Activated CD4-positive, alpha-beta T cell treated with anti-CD3 and anti-CD28 coated beads, Interleukin-2, Interleukin-6, amounts not matched to agents 100 ng/mL and 50 ng/mL, durations not matched to agents 16 hours and 8 hours (primary cell): ENCODE measurements at places on chromosomes 4 and X.

GRCh38 chrX:107603429-107604159 is 24.7 kb upstream of the PRPS1 start:
- DNase-seq: no peak

DNA sequence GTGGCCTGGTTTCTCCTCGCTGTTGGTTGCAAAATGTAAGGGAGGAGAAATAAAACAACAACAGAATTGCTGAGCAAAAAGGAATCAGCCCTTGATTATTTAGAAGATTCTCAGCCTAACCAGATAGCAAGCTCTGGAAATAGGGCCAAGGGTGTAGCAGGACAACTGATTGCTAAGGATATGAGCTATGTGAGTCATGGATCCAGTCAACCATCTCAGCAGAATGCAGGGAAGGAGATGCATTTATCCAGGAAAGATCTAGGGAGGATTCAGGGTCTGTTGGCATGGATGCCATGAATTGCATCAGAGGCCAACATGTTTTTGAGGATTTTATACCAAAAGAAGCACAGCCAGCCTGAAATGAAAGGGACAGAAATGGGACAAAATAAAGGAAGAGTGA is 2.2 kb upstream of the XAGE3 start:
- no peak for DNase-seq

- DNase-seq: no peak
These were observed 14.0 kb upstream of the DUSP21 start for GRCh38 chrX:44829832-44830231.

GRCh38 chr4:102717448-102718092 is 43.2 kb downstream of the MANBA start:
- DNase-seq: no peak

DNA sequence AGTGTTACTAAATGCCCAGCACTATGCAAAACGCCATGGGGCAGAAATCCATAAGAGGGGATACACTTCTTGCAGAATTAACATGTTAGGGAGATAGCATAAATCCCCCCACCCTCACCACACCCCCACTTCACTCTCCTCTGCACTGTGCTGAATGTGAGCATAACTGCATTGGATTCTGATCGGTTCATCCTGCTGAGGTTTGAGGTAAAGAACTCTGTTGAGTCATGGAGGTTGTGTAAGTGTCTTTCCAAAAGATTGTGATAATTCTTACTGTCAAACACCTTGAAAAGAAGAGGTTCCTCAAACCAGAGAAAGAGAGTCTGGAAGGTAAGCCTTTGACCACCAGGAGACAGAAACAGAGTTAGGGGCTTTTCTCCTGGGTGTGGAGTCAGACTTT is 43.6 kb downstream of the RBM47 start:
- DNase-seq: no peak

DNA sequence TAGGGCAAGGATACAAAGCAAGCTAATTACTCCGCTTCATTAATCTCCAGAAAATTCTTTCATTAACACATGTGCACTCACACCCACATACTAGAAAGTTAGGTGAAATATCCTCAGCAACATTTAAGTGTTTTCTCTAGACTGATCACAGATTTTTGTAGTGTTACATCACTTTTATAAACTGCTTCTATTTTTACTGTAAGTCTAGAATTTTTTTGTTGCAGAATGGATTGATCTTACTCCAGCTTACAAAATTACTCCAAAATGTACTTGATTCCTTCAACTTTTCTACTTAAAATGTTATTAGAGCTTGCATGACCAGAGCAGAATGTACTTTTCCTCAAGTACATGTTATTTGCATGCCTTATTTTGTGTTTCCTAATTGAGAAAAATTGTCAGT is 2325.2 kb downstream of the PCDH7 start:
- DNase-seq: no peak

DNA sequence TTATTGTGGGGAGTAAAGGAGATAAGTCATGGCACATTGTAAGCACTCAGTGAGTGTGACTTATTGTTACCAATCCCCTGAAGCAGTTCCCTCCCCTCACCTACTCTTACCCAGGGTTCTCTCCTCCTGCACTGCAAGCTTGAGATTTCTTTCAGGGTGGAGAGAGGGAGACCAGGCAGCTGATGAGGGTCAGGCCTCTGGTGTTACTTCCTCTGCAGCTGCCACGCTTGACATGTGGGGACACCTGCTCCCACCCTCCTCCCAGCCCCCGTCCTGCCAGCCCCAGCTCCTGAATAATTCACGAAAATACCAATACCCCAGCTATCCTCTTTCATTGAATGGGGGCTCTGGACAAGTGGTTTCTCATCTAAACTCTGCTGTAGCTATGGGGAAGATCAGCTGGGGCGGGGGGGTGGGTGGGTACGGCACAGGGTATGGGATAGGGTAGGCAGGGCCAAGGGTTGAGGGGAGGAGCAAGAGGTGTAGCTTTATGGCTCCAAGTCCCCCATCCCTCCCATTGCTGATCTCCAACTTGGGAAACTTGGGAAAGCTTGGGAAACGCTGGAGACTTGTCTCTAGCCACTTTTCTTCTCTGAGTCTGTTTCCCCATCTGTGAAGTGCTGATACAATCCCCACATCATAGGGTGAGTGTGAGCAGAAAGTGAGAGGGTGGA is 148.5 kb upstream of the PJA1 start:
- no peak for DNase-seq

DNA sequence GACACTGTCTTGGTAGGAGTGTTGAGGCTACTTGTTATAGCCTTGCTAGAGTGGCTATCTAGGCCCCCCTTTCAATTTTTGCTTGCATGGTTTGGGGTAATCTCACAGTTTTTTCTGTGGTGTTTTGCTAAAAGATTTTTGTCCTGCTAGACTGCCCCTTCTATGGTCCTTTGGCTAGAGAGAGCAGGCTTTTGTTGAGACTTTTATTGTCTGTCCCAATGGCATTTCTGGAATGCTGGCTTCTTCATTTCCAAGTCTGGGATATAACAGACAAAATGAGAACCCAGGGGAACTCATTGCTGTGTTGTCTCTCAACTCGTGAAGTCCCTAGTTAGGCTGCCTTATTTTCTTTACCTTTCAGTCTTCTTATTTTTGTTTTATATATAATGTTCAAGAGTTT is 160.2 kb upstream of the ZC4H2 start:
- no peak for DNase-seq

GRCh38 chrX:118971552-118971951 is 2.9 kb upstream of the LONRF3 start:
- no peak for DNase-seq

DNA sequence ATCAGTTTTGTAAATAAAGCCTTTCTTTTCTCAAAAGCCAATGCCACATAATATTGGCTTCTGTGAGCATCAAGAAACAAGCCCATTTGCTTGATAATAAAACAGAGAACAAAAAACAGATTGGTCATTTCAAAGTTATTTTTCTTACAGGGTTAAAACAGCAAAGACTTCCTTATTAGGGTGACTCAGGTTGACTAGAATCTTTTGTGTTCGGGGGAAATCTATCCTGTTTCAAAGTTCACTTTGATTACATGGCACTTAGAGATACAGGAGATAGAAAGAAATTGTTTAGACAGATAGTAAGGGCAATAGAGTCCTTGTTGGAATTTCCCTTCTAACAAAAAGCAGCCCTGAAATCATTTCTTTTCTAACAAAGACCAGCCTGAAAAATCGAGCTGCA is 170.0 kb upstream of the GLRA2 start:
- no peak for DNase-seq

GRCh38 chr4:1039493-1040343 is 28.3 kb downstream of the FGFRL1 start:
- no peak for DNase-seq
